ENCODE measurements at places on chromosomes 1 and 21. TPM values are rescaled to one million over a fixed set of nuclear protein-coding genes. Genes with fewer than 3 reads are reported as not detected.

NGF gene
- 3.3 TPM for total RNA-seq

IL24 gene
- total RNA-seq, result 0.33 TPM

RIMKLA gene
- total RNA-seq, result 0.70 TPM

TNFAIP8L2 gene
- total RNA-seq, result not detected

CFHR4 gene
- total RNA-seq, result not detected

SH2D2A gene
- total RNA-seq, result 5.2 TPM

KIAA0319L gene
- total RNA-seq, result 15.1 TPM

ERMAP gene
- total RNA-seq, result 3.4 TPM

All from A549 treated with CpdA at 1 μM for 4 hours (cell line).